ENCODE measurements at places on chromosomes 13 and 19.
A peak's percentile ranks its signal among the peaks of the same experiment; 100 is the strongest.

- no peak for DNase-seq
Observed at GRCh38 chr13:66585669-66586203, 644.4 kb downstream of the PCDH9 start.

DNA sequence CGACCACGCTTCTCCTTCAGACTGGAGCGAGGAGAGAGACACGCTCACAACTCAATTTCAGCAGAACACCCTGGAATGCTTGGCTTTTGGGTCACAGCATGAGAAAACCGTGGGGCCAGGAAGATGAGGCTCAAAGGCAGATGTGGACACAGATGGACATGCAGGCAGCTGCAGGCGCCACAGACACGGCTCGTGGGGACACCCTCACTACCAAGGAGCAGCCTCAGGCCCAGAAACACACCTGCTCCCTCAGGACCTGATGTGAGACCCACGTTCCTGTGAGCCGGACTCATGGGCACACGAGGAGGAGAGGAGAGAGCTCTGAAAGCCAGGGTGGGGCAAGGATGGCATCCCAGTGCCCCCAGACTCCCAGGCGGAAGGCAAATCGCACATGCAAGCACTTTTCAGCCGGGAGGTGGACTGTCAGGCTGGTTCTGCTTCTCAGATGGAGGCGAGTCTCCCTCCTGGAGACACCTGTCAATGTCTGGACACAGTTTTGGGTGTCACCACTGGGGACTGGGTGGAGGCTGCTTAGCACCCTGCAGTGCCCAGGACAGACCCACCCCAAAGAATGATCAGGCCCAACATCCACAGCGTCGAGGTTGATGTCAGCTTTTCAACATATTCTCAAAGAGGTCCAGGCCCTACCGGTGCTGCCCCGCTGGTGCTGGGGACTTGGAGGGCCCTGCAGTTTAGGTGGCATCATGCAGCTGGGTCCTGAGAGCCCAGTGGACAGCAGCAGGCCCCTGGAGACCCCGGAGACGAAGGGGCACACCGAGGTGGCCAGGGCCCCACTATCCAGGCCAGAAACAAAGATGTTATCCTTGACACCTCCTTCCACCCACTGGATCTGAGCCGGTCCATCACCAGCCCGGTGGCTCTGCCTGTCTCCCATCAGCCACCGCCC lies 2.3 kb downstream of the ABHD17A start:
- DNase-seq: no peak

- DNase-seq: no peak
Observed at GRCh38 chr13:75415694-75416093, 66.3 kb downstream of the TBC1D4 start.

DNA sequence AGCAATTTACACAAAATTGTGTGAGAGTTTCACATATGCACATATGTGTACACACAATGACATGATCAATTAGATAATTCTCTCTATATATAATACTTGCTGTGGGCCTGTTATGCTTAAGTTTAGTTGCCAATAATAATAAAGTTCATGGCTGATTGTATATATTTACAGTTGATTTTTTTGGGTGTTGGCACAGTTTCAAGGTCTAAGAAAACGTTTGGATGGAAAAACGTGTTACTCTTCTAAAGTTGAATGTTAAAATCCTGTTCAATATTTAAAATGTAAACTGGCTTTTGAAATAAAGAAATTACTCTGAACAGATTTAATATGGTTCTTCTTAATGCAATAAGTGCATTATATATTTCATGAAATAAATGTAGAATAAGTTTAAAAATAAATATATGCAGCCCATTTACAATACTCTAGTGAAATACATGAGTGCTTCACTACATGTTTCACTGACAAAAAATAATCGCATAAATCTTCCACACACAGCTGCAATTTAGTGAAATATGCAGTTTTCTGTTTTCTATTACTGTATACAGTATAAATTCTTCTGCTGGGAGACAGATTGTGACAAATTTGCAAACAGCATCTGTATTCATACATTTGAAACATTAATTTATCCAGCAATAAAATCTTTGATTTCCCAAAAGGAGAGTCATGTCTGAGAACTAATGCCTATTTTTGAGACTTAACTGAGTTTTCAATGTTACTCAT lies 586.9 kb upstream of the KLHL1 start:
- no peak for DNase-seq

DNA sequence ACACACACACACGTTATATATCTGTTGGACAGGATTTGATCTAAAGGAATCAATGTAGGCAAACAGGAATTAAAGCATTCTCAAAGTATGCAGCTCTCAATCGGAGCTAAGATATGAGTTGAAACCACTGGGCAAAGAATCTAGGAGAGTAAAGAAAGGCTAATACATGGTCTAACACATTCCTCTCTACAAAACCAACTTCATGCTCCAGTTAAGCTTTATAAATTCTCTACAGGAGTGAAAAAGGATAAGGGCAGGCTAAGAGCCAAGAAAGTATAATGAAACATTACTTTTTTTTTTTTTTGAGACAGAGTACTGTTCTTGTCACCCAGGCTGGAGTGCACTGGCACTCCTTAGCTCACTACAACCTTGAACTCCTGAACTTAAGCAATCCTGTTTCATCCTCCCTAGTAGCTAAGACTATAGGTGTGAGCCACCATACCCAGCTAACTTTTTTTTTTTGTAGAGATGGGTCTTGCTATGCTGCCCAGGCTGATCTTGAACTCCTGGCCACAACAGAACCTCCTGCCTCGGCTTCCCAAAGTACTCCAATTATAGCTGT lies 10.6 kb downstream of the FBXL3 start:
- no peak for DNase-seq

DNA sequence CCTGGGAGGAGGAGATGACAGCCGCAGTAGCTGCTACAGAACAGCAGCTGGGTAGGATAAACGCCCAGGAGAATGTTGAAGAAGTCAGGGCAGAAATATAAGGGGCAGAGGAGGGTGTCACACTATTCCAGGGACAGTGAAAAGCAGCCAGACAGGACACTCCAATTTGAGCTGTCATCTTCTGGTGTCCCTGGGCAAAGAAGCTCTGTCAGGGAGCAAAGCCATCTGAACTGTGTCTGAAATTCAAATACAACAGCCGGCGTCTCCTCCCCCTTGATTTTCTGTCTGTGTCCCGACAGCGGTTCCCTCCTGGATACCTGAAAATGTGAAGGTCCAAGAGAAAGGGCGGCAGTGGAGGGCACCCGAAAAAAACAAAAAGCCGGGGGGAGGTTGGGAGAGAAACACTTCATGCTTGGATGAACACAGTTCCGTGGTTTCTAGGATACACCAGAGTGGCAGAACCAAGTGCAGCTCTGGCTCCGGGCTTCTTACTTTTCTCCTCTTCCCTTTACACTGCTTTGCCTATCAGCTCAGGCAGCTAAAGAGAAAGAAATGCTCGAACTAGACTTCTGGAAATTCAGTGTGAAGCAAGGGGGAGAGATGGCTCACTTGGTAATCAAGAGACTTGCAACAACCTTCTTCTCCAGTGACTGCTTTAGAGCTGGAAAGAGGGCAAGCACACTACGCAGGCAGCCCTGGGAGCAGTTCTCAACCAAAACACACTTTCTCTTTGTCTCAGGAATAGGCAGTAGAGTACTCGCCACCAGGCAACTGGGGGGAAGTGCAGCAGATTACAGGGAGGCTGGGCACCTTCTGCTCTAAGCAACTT lies 465.6 kb downstream of the ITGBL1 start:
- DNase-seq: peak; percentile 13

DNA sequence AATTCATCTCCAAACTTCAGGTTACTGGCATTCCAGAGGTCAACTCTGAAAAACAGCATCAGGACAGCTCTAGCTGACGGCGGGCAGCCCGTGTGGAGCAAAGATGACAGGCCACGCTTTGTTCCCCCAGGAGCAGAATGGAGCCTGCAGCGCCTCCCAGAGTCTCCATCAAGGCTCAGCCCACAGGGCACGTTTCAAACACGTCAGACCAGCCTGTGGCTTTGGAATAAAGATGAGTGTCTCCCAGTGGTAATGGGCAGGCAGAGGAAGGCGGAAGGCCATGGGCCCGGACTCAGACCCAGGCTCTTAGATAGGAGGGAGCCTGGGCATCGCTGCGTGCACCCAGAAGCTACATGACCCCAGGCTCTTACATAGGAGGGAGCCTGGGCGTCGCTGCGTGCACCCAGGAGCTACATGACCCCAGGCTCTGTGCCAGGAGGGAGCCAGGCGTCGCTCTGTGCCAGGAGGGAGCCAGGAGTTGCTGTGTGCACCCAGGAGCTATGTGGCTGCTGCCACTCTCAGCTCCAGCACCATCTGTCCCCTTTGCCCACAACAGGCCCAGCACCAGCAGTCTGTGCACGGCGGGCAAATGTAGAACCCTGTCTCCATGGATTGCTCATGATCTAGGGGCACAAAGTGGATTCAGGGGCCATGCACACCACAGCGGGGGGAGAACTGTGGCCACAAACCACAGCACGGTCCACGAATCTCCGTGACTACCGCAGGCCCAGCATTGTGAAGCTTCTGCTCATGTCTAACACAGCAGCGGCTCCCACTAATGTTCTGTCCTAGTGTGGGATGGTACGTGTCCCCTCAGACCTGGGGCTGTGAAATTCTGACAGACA lies 47.8 kb upstream of the C13orf46 start:
- DNase-seq: no peak

- no peak for DNase-seq
Observed at GRCh38 chr13:81480634-81481033, 1139.7 kb upstream of the SPRY2 start.

DNA sequence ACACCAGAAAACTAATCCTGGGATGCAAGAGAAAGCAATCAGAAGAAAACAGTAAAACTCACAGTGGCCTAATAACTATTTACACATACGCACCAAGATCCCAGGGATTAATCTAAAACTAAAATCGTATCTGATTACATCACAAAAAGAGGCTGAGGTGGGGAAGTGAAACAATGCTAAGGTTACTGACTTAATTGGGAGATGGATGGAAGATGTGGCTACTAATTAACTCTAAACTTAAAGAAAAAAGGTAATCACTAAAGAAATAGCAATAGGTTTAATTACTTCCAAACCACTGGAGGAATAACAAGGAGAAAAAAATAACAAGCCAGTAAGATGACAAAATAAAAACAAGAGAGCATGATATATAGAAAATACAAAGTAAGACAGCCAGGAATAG lies 50.4 kb downstream of the NUFIP1 start:
- no peak for DNase-seq

GRCh38 chr19:658916-659839 lies 3.8 kb downstream of the RNF126 start:
- no peak for DNase-seq

DNA sequence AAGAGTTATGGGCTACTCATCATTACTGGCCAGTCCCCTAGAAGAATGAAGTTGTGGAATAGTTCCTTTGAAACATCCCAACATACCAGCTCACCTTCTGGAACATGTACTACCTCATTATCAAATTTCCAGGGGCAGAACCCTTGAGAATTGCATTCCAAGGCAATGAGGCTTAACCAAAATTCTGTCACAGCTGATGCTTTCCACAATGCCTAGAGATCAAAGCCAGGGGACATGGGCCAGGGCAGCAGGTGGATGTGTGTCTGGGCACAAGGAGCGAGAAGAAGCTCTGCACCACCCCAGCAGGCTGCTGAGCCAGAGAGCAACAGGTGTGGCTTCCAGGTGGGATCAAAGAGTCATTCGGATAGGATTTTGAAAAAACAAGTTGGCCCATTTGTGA lies 362.1 kb downstream of the EFNB2 start:
- no peak for DNase-seq

GRCh38 chr13:53073711-53074110 lies 45.1 kb downstream of the OLFM4 start:
- DNase-seq: no peak

- no peak for DNase-seq
Observed at GRCh38 chr13:100130092-100130491, 41.2 kb downstream of the PCCA start.

DNA sequence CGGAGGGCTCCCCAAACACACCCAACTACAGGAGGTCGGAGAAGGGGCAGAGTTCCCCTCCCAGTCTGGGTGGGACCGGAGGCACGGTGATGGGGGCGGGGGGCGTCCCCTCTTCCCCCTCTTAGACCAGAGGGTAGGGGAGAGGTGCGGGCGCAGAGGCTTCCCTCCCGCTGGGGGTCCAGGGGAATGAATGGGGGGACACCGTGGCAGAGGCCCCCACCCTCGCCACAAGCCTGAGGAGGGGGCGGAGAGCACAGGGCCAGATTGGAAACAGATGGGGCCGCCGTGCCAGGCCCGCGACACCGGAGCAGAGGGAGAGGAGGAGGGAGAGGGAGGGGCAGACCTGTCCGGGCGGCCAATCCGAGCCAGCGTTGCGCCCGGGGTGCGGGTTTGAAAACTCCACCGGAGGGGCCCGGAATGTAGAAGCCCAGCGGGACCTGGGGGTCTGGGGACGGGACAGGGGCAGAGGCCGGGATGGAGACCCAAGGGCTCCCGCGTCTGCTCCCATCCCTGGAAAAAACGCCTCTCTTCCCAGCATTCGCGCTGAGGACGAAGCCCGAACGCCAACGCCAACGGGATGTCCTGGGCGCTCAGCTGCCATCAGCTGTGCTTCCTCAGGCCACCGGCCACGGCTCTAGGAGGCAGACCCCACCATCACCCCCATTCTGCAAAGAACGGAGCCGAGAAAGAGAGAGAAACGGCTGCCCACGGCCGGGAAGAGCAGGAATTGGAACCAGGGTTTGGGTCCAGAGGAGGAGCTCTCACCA lies 46.8 kb downstream of the PTPRS start:
- DNase-seq: peak; percentile 66

DNA sequence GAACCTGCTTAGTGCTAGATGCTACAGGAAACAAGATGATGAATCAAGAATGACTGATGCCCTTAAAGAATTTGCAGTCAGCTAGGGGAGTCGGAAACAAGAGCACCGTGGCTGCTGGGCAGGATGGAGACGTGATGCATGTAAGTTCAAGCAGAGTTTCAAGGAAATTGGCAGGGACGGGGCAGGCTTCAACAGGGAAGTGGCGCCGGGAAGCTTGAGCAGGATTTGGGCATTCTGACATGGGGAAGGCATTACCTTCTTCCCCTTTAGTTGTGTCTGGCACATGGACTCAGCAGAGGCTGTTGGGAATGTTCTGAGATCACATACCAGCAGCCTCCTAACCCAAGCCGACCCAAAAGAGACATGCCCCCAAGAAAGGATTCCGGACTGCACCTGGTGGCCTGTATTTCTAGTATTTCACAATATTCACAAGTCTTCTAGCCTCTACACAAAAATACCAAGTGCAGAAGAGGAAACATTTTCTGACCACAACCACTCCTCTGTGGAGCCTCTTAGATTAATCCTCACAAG lies 138.2 kb downstream of the CRYL1 start:
- DNase-seq: no peak

DNA sequence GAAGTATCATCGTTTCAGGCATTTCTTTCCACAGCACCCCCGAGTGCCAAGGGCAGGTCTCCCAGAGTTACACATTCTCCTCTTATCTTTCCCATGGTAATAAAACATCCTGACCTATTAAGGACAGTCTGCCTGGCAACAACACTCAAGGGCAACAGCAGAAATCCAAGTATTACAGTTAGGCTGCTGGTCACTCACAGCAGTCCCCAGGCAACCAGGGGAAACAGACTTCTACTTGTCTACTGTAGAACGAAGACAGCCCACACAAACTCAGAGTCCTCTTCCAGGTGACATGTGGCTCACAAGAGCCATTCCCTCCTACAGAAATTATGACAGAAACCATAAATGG lies 24.3 kb downstream of the RCBTB1 start:
- DNase-seq: no peak

- DNase-seq: no peak
Observed at GRCh38 chr13:71827241-71827640, 39.8 kb downstream of the DACH1 start.

All from GM13976 (cell line).